ENCODE measurements at places on chromosomes 16 and 17.

DNA sequence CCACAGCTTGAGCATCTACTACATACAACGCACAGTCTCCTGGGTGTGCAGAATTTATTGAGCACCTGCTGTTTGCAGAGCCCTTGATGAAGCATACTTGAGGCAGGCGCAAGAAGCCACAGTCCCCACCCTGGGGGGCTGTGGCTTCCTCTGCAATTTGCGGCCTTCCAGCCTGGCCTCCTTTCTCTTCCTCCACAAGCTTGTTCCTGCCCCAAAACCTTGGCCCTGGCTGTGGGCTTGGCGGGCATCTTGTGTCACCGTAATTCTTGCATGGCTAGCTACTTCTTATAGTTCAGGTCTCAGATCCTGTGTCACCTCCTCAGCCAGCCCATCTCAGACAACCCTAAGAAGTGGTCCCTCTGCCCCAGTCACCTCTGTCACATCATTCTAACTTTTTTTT, 43.9 kb upstream of the POLR3E start:
- DNase-seq = no peak

- DNase-seq = no peak
Observed at GRCh38 chr17:50208611-50209061, 7.2 kb upstream of the COL1A1 start.

DNA sequence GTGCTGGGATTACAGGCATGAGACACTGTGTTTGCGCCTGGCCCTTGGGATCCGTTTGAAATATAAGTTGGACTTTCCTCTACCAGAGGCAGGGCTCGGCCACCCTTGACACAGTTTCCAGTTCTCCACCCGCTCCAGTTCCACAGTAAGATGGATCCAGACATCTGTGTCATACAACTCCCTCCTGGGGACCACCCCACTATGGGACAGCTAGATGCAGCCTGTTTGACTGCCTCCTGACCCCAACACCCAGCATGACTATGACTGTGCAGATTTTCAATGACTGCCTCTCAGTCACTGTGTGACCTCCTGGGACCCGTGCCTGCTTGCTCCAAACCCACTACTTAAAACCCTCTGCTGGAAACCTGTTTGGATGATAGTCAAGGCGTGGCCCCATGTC, 166.7 kb downstream of the IRF8 start:
- no peak for DNase-seq

GRCh38 chr16:48583075-48584065, 26.6 kb downstream of the N4BP1 start:
- DNase-seq = no peak

GRCh38 chr17:59684967-59685366, 22.3 kb downstream of the PTRH2 start:
- no peak for DNase-seq

Measured in NCI-H2081 treated with DMSO at 0.1 percent for 48 hours (cell line).